ENCODE measurements at places on chromosomes 3 and 15.

GRCh38 chr3:186386883-186387560 lies 25.0 kb upstream of the DGKG start:
- DNase-seq = no peak

GRCh38 chr3:46695962-46696894 lies 2.7 kb upstream of the ALS2CL start:
- no peak for DNase-seq

DNA sequence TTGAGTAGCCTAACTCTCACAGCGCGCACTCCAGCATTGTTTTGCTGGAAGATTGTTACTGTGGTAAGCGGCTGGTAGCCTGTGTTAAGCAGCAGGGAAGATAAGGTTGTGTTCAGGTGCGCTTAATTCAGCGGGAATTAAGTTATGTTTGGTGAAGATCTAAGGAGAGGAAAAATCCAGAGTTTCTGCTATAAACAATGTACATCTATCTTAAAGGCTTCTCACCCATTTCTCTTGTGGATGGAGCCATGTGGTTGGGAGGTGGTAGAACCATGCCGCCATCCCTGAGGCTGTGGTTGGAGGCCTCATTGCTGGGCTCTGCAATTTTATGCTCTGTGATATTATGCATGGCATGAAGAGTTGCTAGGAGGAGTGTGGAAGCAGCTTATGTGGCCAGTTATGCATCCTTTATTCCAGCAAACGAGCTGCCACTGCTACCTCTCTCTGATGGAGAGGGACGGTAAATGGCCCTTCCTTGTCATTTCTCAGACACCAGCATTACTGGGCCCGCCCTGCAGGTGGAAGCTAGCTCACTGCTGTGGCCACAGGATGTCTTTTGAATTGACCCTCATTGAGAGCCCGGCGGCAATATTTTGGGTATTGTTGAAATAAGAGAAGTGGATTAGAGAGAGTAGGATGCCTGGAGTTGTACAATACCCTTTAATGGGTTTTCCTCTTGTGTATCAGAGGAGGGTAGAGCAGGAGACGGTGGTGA lies 1.3 kb downstream of the MINAR1 start:
- no peak for DNase-seq

GRCh38 chr3:56769116-56769707 lies 32.5 kb downstream of the ARHGEF3 start:
- DNase-seq = no peak

GRCh38 chr3:152291238-152291637 lies 22.5 kb downstream of the MBNL1 start:
- no peak for DNase-seq

DNA sequence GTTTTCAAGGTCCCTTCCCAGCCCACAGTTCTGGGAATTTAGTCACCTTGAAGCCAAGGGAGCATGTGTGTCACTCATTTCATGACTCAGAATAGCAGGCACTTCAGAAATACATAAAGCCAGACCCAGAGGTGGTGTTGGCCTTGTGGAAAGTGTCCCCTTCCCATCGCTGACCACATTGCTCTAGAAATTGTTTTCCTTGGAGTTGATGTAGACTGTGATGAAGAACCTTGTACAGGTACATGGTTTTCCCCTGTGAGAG lies 158.8 kb downstream of the SLCO3A1 start:
- DNase-seq = no peak

- no peak for DNase-seq
Observed at GRCh38 chr3:50254577-50255250, 14.2 kb upstream of the SEMA3B start.

- no peak for DNase-seq
Observed at GRCh38 chr3:145359040-145359439, 801.9 kb downstream of the PLOD2 start.

All from HepG2 (cell line).